Upper lobe of right lung (tissue), 1 donor: ENCODE measurements at places on chromosomes 12 and 14.

DNA sequence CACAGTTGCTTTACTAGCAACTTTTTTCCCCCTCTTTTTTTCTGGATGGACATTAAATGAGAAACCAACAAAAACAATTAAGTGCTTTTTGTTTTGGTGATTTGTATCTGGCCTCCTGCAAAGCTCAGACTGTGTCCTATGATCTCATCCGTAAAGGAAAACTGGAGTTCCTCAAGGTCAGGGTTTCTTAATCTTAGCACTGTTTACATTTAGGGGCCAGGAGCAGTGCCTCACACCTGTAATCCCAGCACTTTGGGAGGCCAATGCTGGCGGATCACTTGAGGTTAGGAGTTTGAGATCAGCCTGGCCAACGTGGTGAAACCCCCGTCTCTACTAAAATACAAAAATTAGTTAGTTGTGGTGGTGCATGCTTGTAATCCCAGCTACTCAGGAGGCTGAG, 28.0 kb downstream of the ENTPD5 start:
- no peak for DNase-seq

- DNase-seq, result no peak
These were observed 33.2 kb upstream of the A2M start for GRCh38 chr12:9148926-9149325.

DNA sequence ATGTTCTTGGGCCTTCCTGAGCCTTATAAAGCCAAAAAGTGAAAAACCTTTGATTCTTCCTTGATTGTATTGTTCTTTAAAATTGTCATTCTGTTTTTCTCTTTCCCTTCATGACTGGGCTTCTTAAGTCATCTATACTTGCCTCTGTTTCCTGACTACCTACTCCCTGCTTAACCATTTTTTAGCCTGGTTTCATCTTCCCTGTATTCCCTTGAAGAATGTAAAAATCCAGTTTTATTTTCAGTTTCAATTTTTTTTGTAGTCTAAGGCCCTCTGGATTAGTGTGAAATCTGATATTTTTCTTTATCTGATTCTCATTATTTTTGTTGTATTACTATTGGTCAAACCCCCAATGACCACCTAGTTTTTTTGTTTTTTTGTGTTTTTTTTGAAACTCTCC, 46.3 kb downstream of the APAF1 start:
- DNase-seq, result no peak

- no peak for DNase-seq
These were observed 15.2 kb downstream of the IL31 start for GRCh38 chr12:122158700-122159285.

GRCh38 chr12:82299319-82300025, 58.7 kb downstream of the CCDC59 start:
- no peak for DNase-seq
